CD4-positive, alpha-beta T cell (primary cell): ENCODE measurements at places on chromosomes 3 and 15. TPM values are rescaled to one million over a fixed set of nuclear protein-coding genes. Genes with fewer than 3 reads are reported as not detected.

Gene XCR1
- total RNA-seq, result 0.14 TPM

Gene ZNF860
- not detected for total RNA-seq

GRCh38 chr15:64982472-64982871 lies 7.2 kb downstream of the SPG21 start:
- H3K4me1 ChIP-seq, result peaks cover 7% of the 10 kb centered on the region
- H3K27me3 ChIP-seq, result no peaks in the 10 kb centered on the region
- H3K4me3 ChIP-seq, result no peak overlapping the region
- no peak for DNase-seq
- peaks cover 41% of the 10 kb centered on the region for H3K36me3 ChIP-seq
- H3K27ac ChIP-seq, result no peak overlapping the region

DNA sequence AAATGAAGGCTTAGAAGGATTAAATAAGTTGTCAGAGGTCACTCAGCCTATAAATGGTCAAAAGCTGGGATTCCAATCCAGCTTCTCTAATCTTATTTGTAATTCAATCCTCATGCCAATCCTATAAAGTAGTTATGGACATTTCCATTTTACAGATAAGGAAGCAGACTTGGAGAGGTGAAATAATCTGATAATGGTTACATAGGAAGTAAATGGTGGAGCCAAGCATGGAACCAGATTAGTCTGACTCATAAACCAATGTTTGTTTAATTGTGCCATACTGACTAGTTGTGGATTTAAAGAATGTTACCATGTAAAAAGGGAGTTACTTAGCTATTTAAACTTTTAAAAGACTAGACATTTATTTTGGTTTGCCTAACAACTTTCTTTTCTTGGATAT lies 59.7 kb downstream of the KCNAB1 start:
- H3K27ac ChIP-seq, result no peak overlapping the region
- H3K36me3 ChIP-seq, result no peaks in the 10 kb centered on the region
- no peak for DNase-seq
- H3K27me3 ChIP-seq, result no peaks in the 10 kb centered on the region
- H3K4me3 ChIP-seq, result no peak overlapping the region
- no peaks in the 10 kb centered on the region for H3K4me1 ChIP-seq

DNA sequence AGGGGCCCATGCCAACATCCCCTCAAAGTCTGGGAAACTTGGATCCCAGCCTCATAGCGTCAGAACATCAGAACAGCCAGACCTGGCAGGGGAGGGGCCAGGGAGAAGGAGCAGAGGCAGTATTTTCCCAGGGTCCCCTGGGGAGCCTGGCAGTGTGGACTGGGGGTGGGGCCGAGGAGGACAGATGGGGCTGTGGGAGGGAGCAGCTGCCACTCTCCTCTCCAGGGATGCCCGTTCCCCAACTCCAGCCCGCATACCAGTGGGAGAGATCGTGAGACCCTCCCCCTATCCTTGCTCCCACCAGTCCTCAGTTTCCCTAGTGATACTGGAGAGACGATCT lies 6.5 kb upstream of the DNAJB8 start:
- no peak overlapping the region for H3K27ac ChIP-seq
- H3K4me3 ChIP-seq, result no peak overlapping the region
- H3K27me3 ChIP-seq, result no peaks in the 10 kb centered on the region

DNA sequence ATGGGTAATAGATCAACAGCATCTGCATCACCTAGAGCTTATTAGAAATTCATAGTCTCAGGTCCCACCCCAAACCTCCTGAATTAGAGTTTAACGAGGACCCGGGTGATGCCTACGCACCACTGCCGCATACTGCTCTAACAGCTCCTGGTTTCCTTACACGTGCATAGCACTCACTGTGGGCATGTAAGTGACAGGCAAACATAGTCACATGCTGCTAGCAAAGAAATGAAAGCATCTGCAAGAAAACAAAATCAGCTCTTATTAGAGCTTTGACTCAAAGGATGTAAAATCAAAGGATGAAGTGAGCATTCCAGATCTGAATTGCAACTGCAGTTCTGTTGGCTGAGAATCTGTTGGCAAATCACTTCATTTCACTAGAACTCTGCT lies 19.1 kb upstream of the RIOX2 start:
- H3K4me3 ChIP-seq, result peak overlapping the region; percentile 27
- no peaks in the 10 kb centered on the region for H3K36me3 ChIP-seq
- H3K27ac ChIP-seq, result no peak overlapping the region
- peaks cover 12% of the 10 kb centered on the region for H3K4me1 ChIP-seq
- peak; percentile 6 for DNase-seq
- no peaks in the 10 kb centered on the region for H3K27me3 ChIP-seq

GRCh38 chr15:44009038-44009437 lies 182.2 kb downstream of the WDR76 start:
- H3K36me3 ChIP-seq, result no peaks in the 10 kb centered on the region
- no peak overlapping the region for H3K4me3 ChIP-seq
- DNase-seq, result no peak
- peaks cover 1% of the 10 kb centered on the region for H3K27me3 ChIP-seq
- no peak overlapping the region for H3K27ac ChIP-seq

- DNase-seq, result no peak
- no peaks in the 10 kb centered on the region for H3K27me3 ChIP-seq
- no peaks in the 10 kb centered on the region for H3K36me3 ChIP-seq
- no peak overlapping the region for H3K27ac ChIP-seq
- H3K4me3 ChIP-seq, result no peak overlapping the region
- H3K4me1 ChIP-seq, result no peaks in the 10 kb centered on the region
Observed at GRCh38 chr3:71962561-71963240, 177.8 kb upstream of the PROK2 start.

Gene PIGB
- total RNA-seq, result 21.6 TPM

DNA sequence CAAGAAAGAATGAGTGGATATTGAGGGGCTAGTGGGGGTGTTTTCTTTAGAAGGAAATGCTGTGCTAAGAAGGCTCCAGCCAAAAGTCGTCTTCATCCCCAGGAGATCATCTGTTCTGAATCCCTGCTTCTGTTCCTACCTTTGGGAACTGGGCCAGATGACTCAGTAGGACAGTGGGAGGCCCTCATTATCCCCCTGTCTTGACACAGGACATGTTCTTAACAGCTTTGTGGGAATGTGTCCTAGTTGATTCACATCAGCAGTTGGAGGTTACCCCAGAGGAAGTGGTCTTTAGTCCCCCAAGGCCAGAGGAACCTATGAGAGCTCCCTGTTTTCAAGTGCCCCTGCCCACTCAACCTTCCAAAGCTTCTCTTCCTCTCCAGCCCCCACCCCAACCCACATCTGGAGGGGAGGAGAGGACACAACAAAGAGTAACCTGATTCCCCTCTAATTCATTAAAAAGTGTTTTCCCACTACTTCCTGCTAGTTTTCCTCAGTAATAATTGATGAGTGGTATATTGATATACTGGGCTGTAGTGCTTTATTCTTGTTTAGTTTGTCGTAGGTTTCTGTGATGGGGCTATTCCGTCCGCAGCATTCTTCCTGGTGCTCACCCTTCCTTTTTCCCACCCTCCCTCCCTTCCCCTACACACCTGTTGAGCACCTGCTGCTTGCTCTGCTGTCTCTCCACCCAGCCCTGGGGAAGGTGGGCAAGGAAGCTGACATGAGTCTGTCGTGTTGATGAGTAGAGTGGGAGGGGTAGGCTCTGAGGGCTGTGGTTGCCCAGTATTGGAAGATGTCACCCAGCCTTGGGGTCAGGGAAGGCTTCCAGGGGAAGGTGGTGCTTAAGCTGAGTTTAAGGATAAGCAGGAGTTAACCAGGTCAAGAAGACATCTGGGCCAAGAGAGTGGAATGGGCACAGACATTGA lies 9.3 kb downstream of the PXYLP1 start:
- H3K27me3 ChIP-seq, result no peaks in the 10 kb centered on the region
- H3K4me1 ChIP-seq, result peaks cover 46% of the 10 kb centered on the region
- no peaks in the 10 kb centered on the region for H3K36me3 ChIP-seq
- DNase-seq, result no peak

- no peak overlapping the region for H3K27ac ChIP-seq
- H3K27me3 ChIP-seq, result no peaks in the 10 kb centered on the region
- H3K36me3 ChIP-seq, result no peaks in the 10 kb centered on the region
- peaks cover 41% of the 10 kb centered on the region for H3K4me1 ChIP-seq
Observed at GRCh38 chr3:141379250-141379966, 11.1 kb downstream of the ZBTB38 start.

DNA sequence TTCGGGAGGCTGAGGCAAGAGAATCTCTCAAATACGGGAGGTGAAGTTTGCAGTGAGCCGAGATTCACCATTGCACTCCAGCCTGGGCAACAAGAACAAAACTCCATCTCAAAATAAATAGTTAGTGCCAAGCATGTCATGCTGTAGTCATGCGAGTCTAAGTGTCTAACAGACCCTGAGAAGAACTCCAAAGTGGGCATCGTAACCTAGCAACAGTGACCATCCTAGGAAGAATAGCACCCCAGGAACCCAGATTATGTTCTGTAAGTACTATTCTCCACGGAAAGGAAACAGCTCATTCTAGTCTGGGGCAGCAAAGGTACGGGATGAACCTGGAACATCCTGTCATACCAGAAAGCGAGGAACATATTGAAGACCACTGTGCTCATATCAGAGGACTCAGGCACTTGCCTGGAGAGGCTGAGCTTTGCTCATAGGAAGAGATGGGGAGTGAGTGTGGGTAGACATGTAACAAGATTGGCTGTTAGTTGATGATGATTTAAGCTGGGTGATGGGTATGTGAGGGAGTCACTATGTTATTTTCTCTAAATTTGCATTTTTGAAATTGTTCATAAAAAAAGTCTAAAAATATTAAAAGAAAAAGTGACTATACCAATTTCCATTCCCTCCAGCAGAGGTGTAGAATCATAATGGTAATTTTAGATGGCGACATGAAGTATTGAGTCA lies 31.7 kb downstream of the BCL2L10 start:
- no peak for DNase-seq
- no peak overlapping the region for H3K27ac ChIP-seq
- H3K36me3 ChIP-seq, result no peaks in the 10 kb centered on the region
- peaks cover 11% of the 10 kb centered on the region for H3K4me1 ChIP-seq

DNA sequence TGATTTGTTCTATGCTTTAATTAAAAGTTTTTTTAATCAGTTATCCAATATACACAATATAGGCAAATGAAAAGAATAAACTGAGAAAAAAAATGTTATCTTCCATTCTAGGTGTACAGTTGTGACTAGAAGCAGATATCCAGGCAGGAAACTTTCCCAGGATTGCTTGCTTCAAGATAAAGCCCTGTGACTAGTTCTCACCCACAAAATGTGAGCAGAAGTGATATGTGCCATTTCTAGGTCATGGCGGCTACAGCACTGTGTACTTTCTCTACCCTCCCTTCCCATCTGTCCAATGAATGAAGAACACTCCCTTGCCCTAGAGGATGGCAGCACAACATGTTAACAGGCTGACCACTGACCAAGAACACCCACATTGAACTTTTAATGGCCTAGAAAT lies 110.5 kb upstream of the STT3B start:
- no peak overlapping the region for H3K4me3 ChIP-seq
- no peaks in the 10 kb centered on the region for H3K27me3 ChIP-seq
- DNase-seq, result no peak
- H3K27ac ChIP-seq, result no peak overlapping the region
- no peaks in the 10 kb centered on the region for H3K36me3 ChIP-seq

GRCh38 chr3:169659820-169660674 lies 3.5 kb downstream of the MECOM start:
- peaks cover 64% of the 10 kb centered on the region for H3K27me3 ChIP-seq
- no peak overlapping the region for H3K27ac ChIP-seq
- no peak for DNase-seq
- H3K4me1 ChIP-seq, result peaks cover 55% of the 10 kb centered on the region
- H3K4me3 ChIP-seq, result no peak overlapping the region

GRCh38 chr15:94701281-94701985 lies 470.1 kb downstream of the MCTP2 start:
- no peaks in the 10 kb centered on the region for H3K4me1 ChIP-seq
- no peak overlapping the region for H3K4me3 ChIP-seq
- no peaks in the 10 kb centered on the region for H3K27me3 ChIP-seq

DNA sequence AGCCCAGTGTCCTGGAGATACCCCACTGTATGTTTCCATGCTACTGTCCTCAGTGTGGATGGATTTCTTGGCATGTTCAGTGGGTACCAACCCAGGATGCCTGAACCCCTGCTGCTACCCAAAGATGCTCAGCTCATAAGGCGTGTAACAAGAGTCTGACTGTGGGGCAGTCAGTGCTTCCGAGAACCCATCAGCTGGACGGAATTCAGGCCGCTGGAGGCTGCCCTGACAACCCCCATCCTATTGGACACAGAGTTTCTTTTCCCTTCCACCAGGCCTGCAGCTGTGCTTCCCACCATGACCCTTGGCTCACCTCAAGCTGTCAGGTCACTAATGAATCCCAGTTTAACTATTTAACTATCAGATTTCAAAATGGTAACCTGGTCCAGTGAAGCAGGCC lies 224.1 kb upstream of the FEZF2 start:
- H3K27ac ChIP-seq, result no peak overlapping the region
- no peak for DNase-seq
- H3K4me3 ChIP-seq, result no peak overlapping the region
- no peaks in the 10 kb centered on the region for H3K4me1 ChIP-seq
- no peaks in the 10 kb centered on the region for H3K36me3 ChIP-seq

Gene MYH15
- total RNA-seq, result 0.08 TPM

GRCh38 chr3:146594843-146595482 lies 10.2 kb downstream of the PLSCR5 start:
- no peak overlapping the region for H3K27ac ChIP-seq
- no peaks in the 10 kb centered on the region for H3K27me3 ChIP-seq
- no peak overlapping the region for H3K4me3 ChIP-seq
- H3K4me1 ChIP-seq, result no peaks in the 10 kb centered on the region
- no peak for DNase-seq
- no peaks in the 10 kb centered on the region for H3K36me3 ChIP-seq

DNA sequence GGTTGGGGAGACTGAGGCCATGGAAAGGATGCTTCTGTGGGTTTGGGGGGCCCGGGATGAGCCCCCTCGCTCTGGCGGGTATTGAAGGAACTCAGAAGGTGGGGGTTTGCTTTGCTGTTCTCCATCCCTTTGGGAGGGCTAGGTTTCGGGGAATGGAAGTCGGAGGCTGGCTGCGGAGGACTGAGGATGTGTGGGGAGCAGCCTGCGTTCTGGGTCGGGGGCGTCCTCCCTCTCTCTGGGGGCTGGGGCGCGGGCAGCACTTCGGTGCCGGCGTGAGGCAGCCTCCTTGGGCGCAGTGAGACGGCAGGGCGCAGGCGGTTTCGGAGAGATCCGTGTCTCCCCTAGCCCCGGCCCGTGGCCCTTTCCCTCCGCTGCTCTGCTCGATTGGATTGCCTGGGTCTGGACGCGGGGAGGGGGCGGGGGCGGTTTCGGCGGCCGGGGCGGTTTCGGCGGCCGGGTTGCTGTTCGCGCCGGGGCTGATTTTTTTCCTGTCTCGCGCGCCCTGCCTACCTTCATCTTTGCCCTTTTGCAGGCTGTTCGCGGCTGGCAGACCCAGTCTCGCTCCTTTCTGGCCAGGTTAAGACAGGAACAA lies 1.4 kb downstream of the PTPRG start:
- no peak overlapping the region for H3K4me3 ChIP-seq
- H3K27ac ChIP-seq, result no peak overlapping the region
- no peak for DNase-seq
- peaks cover 10% of the 10 kb centered on the region for H3K4me1 ChIP-seq
- no peaks in the 10 kb centered on the region for H3K36me3 ChIP-seq
